KBM-7 (cell line): ENCODE measurements at places on chromosomes 4 and X.

- DNase-seq, result no peak
Observed at GRCh38 chrX:39972340-39972739, 125.4 kb downstream of the BCOR start.

DNA sequence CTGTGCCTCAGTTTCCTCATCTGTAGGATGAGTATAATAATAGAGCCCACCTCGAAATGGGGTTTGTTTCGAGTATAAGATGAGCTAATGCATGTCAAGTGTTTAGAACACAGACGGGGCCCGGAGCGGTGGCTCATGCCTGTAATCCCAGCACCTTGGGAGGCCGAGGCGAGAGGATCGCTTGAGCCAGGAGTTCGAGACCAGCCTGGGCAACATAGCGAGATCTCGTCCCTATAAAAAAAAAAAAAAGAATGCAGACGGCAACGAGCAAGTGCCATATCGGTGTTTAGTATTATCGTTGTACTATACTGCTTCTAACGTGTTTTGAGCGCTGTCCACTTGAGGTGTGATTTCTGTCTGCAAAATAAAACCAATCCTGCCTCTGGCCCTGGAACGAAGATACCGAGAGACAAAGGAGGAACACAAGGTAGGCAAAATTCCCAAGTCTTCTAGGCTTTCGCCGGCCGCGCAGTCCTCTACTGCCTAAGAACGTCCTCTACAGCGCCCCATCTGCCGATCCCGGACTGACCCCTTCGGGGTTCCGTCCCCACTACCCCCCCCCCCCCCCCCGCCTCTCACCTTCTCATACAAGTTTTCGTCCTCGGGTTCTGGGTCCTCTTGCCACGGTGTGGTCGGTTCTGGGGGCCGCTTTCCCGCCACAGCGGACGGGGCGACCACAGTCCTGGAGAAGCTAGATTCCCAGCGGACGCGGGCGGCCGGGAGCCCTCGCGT lies 442 bp downstream of the NDUFB11 start:
- DNase-seq, result no peak

GRCh38 chr4:133594390-133595207 lies 445.5 kb downstream of the PCDH10 start:
- DNase-seq, result no peak

DNA sequence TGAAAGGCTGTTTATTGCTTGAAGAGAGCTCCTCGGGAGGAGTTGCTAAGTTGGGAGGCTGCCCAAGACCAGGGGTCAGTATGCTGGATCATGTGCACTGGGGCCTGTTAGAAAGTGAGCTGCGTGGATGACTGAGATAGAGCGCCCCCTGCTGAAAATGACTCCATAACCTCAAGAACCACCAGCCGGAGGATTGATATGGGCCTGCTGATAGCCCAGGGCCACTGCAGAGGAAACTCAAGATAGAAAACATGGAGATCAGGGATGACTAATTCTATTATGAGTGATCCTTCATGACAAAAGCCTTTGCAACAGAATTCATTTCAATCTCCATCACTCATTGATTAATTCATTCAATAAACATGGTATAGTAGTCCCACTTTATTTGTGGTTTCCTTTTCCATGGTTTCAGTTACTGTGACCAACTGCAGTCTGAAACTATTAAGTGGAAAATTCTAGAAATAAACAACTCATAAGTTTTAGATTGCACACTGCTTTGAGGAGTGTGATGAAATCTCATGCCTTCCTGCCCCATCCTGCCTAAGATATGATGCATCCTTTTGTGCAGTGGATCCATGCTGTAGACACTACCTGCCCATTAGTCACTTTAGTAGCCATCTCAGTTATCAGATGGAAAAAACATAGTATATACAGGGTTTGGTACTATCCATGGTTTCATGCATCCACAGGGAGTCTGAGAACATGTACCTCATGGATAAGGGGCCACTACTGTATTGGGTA lies 126.7 kb upstream of the MBNL3 start:
- peak; percentile 76 for DNase-seq
